ENCODE measurements at places on chromosomes 6 and 20.

GRCh38 chr6:80480421-80481157 lies 374.1 kb downstream of the BCKDHB start:
- no peak for DNase-seq

DNA sequence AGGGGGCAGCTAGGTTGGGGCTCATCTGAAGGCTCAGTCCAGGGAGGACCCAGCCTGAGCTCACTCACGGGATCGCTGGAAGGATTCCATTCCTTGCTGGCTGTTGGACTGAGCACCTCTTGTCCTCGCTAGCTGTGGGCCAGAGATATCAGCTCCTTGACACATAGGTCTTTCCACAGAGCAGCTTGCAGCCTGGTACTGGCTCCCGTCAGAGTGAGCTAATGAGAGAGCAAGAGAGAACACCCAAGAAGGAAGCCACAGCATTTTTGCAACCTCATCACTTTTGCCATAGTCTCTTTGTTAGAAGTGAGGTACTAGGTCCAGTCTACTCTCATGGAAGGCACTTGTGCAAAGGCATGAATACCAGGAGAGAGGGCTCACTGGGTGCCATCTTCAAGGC lies 179.9 kb downstream of the CDC5L start:
- DNase-seq = no peak

DNA sequence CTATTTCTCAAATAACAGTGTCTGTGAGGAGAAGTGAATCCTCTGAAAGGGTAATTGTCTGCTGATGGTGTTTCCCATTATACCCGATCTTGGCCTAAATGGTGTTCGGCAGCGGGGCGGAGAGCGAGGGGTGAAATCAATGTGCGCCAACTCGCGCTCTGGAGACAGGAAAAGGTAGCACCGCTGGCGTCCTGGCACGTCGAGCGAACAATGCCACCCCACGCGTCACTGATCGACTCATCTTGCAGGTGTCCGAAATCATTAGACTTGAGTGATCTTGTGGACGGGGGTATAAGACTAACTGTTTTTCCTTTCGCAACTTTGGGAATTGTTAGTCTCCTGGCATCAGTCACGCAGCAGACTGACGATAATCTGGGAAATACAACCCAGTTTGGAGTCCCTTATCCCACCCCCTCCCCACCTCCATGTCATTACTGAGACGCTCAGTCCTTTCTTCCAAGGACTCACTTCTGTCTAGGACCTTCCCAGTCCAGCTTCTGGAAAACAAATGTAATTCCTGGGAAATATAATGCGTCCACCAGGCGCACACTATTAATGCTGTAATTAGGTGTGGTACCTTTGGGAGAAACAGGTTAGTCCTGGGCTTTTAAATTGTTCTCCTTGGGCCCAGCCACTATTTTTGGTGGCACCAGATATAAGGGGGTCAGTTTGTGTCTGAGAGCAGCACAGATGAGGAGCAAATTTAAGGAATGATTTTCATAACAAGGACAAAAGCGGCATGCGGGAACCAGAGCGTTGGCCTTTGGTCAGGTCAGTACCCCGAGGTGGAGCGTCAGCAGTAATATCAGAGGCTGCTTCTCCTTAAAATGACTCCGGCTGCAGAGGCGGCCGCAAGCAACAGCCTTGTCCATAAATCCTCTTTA lies 2.3 kb downstream of the LINC00237 start:
- DNase-seq = no peak

DNA sequence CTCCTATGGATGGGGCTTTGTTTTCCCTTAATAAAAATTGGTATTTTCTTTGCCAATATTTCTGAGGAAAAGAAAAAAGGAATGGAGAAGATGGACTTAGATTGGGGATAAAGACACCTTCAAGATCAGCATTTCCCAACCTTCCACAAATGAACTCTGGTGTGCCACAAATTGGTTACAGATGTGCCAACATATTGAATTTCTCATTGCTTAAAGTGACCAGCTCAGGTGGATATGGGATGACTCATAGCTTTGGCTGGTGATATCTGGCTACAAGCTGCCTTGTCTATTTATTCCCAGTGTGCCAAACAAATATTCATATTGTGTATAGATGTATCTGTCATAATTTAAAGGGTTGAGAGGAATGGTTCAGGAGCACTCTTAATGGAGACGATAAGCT lies 32.5 kb downstream of the THEMIS start:
- no peak for DNase-seq

GRCh38 chr6:70051197-70052124 lies 185.1 kb downstream of the COL19A1 start:
- DNase-seq = no peak
